ENCODE measurements at places on chromosomes 4 and X.

GRCh38 chr4:56466910-56467283 lies 520 bp upstream of the SRP72 start:
- DNase-seq, result no peak

GRCh38 chr4:162803378-162803777 lies 363.3 kb downstream of the NAF1 start:
- DNase-seq, result no peak

GRCh38 chrX:28590396-28590795 lies 3.1 kb downstream of the IL1RAPL1 start:
- DNase-seq, result no peak

- DNase-seq, result peak; percentile 67
Measured at GRCh38 chrX:71103110-71103983, 3.2 kb downstream of the CXorf65 start.

- DNase-seq, result no peak
Measured at GRCh38 chrX:123475068-123475724, 257.7 kb downstream of the THOC2 start.

DNA sequence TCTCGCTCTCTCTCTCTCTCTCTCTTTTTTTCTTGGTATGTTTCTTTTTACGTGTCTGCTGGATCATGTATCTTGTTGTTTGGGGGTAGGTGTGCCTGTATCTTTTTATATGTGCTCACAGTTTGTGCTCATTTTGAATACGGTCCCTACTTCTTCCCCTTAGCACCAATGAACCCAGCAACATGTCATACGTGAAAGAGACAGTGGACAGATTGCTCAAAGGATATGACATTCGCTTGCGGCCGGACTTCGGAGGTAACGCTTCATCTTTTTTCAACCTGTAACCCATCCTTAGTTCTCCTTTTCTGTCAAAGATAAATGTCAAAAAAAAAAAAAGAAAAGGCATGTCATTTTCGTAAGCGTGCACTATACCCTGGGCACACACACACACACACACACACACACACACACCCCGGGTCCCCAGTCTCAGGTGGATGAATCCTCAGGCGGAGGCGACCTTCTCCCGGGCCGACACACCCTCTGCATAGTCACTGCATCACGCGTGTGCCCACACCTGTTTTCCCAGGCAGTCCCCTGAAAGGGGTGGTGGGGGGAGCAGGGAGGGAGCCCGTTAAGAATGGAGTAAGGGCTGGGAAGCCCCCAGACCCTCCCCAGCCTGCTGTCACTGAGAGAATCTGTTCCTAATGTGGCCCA lies 511 bp downstream of the GABRB1 start:
- peak; percentile 22 for DNase-seq

GRCh38 chr4:72016011-72016410 lies 15.8 kb upstream of the NPFFR2 start:
- no peak for DNase-seq

GRCh38 chr4:39037941-39038340 lies 5.7 kb upstream of the TMEM156 start:
- no peak for DNase-seq

- no peak for DNase-seq
Measured at GRCh38 chr4:72084587-72085011, 52.8 kb downstream of the NPFFR2 start.

- peak; percentile 56 for DNase-seq
Measured at GRCh38 chr4:142817442-142817841, 28.7 kb downstream of the INPP4B start.

DNA sequence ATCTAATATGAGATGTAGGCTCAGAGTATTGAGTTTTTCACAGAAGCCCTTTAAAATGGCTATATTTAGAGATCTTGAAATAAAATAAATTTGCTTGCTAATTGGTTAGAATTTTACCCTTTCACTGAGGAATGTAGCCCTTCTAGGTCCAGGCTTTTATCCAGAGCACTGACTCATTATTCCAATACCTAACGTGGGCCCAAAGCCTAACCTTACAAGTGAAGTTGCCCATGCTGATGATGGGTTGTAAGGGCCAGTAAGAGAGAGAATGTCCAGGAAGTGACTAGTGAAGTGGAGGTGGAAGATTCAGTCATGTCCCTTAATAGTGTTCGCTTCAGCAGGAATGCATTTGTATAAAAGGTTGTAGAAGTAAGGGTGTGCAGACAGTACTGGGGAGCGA lies 155.9 kb downstream of the STIM2 start:
- no peak for DNase-seq

- DNase-seq, result no peak
Measured at GRCh38 chr4:185190306-185190856, 13.4 kb downstream of the CFAP97 start.

DNA sequence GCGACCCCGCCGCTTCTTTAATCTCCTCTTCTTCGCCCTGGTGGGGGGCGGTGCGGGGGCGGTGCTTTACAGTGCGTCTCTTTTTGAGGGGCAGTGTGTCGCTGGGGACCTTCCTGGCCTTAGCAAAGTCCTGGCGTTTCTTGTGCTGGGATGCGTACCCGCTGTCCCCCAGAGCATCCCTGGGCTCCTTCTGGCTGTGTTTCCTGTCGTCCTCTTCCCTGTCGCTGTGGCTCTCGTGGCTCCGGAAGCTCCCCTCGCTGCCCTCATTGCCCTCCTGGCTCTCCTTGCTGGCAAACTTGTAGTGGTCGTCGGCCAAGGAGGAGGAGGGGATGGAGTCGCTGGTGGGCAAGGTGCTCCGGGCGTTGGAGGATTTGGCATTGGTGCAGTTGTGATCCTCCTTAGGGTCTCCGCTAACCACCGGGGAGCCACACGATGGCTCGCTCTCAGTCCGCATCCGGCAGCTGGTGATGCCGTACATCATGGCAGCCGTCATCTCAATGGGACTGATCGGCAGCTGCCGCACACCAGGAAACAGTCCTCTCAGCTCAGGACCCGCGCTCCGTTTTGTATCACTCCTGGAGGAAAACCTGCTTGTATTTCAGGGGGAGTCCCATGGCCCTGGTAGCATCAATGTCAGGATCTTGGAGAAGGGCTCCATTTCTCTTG lies 30.4 kb upstream of the TMSB15A start:
- peak; percentile 23 for DNase-seq

- no peak for DNase-seq
Measured at GRCh38 chrX:51876441-51876840, 17.0 kb upstream of the MAGED1 start.

DNA sequence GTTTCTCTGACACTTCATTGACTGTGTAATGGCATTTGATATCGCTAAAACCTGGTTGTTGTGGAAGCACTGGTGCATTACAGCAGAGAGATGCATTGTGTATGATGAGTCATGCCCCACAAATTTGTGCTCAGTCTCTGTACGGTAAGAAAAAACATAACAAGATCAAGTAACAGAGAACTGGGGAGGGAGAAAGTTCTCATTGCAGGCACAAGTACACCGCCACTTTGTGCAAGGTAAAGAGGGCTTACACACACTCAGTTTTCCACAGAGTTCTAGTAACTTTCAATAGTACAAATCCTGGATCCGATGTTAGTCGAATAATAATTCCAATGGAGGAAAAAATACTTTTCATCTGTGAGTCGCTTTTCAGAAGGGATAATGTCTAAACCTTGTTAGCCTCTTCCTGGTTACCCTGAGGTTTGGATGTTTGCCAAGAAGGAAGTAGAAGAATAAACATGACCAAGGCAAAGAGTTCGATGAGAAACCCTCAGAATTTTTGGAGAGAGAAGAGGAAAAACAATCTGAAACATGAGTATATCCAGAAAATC lies 512.5 kb upstream of the SLIT2 start:
- DNase-seq, result no peak

- DNase-seq, result no peak
Measured at GRCh38 chr4:99078336-99078735, 10.3 kb downstream of the ADH5 start.

GRCh38 chrX:130111220-130112154 lies 1.2 kb upstream of the ELF4 start:
- no peak for DNase-seq

- no peak for DNase-seq
Measured at GRCh38 chrX:109841257-109841656, 108.2 kb upstream of the ACSL4 start.

DNA sequence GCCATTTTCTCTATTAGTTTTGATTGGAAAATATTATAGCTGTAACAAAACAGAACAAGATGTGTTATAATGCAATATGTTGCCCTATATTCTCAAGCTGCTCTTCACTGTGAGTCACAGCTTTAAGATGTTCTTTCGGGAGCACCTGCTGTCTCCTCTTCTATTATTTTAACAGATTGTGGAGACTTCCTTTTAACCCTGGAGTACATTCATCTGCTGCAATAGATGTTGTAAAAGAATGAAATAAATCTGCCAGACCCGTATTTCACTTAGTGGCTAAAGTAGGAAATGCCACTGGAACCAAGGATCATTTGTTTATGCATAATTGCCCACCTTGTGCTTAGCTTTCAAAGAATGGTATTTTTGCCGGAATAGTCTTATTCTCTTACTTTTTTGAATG lies 11.1 kb downstream of the LSM6 start:
- no peak for DNase-seq

- DNase-seq, result no peak
Measured at GRCh38 chr4:101284546-101284945, 62.8 kb downstream of the PPP3CA start.

DNA sequence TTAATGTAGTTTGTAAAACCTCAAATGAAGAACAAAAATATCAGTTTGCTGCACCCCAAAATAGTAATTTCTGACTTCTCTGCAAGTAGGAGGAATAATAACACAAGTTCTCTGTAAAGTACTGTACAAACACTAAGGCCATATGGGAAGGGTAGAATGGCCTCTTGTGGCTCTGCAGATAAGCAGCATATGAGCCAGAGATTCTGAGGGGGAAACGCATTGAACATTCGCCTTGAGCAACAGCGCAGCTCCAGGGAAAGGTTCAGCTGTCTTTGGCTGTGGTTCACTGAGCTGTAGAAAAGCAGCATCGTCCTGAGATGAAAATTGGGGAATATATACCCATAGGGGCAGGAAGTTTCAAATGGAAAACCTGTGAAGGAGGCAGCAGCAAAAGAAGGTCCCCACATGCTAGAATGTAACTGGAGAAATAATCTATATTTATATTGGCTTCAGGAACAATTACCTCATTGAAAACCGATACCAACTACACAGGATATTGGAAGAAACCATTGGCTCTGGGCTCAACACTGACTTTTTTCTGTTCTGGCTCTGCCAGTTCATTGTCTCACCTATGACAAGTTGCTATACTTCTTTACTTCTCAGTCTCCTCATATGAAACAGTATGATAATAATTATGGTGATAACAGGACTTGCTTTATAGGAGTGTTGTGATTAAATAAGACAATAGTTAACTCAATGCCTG lies 357.6 kb upstream of the CPEB2 start:
- no peak for DNase-seq

GRCh38 chrX:15500497-15500966 lies at the start of gene BMX:
Gene BMX, plus strand, starts transcription at chrX:15500807. Its CDS starts 7,547 bp downstream, at chrX:15508354.
- DNase-seq, result no peak

DNA sequence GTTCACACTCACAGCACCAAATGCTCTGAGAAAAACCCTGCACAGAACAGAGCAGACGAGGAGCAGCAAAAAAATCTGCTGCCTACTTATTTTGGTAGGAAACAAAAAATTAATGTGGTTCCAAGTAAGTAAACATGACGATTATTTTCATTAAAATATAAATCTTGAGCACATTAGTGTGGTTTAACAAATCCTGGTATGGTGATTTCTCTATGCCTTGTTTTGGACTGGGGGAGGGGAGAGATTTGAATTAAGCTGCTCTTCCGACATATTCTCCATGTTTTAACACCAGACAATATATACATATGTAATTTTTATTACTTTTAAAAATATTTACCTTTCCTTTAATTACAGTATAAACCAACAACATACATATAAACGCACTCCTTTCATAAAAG lies 1.8 kb downstream of the CAMK2D start:
- DNase-seq, result no peak

GRCh38 chrX:108245462-108245861 lies 153.9 kb downstream of the ATG4A start:
- DNase-seq, result no peak

- no peak for DNase-seq
Measured at GRCh38 chrX:153669901-153670731, 3.5 kb downstream of the PNCK start.

DNA sequence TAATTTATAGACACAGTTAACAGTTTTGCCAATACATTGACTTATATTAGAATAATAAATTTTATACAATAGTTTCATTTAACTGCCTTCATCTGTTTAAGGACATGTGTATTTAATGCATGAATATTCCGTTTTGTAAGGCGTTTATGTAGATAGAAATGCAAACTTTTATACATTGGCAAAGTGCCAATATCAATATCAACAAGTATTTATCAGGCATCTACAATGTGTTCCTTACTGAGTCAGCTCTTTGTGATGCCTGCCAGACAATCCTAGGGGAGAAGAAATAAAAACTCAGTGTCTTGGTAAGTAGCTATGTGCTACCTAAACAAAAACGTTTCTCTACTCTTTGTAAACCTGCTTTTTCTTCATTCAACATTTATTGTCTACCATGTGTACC lies 1142.2 kb downstream of the C4orf33 start:
- no peak for DNase-seq

GRCh38 chrX:154655786-154656185 lies 2.4 kb upstream of the CTAG2 start:
- DNase-seq, result no peak
